ENCODE measurements at places on chromosomes 3 and 15.

DNA sequence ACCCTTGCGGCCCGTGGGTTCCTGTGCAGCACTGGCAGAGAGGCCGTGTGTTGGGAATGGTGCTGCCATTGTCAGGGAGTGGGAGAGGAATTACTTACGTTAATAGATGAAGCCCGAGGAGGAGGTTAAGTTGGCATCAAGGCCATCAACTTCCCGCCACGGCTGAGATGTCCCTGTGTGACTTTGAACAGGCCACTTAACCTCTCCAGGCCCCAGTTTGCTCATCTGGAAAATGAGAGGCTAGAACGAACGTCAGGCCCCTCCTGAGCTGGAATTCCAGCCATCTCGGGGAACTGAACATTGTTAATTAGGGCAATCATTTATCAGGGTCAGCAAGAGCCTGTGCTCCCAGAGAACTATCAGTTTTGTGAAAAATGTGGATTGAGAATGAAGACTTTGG, 91.4 kb upstream of the MYZAP start:
- DNase-seq: no peak

GRCh38 chr15:53982876-53983275, 4.6 kb downstream of the UNC13C start:
- DNase-seq: no peak

GRCh38 chr15:40366457-40367370, 8.7 kb downstream of the DISP2 start:
- DNase-seq: no peak

- peak; percentile 11 for DNase-seq
Observed at GRCh38 chr3:36903119-36903882, 41.6 kb downstream of the TRANK1 start.

- no peak for DNase-seq
Observed at GRCh38 chr15:98195796-98196195, 235.3 kb downstream of the ARRDC4 start.

GRCh38 chr3:4746241-4746958, 232.8 kb upstream of the BHLHE40 start:
- peak; percentile 74 for DNase-seq

DNA sequence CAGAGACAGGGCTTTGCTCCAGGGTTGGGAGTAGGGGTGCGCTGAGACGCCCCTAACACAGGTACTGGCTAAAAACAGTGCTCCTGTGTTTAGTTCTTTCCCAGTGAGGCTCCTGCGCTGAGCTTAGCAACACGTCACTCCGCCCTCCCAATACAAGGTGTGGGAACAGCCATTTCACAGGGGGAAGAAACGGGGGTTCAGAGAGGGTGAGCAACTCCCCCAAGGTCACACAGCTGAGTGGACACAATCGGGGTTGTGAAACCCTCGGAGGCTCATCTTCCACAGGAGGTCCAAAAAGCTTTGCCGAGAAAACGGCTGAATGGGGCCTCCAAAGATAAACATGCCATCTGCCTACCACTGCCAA, 628 bp downstream of the PRRT3 start:
- DNase-seq: no peak

DNA sequence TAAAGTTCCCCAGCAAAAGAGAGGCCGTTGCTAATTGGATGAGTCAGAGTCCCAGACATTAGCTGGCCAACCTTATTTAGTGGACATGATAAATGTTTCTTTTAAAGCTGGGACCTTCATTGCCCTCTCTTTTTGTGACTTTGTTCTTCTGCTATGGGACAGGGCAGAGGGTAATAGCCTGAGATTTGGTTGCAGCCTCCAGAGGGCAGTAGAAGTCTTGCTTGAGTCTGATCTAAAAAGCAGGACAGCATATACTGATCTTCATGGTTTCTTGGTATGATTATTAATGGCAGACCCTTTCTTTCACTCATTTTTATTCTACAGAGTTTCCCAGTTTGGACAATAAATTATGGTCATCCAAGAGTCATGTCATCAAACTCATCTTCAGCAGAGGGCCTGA, 25.1 kb upstream of the ZKSCAN7 start:
- peak; percentile 27 for DNase-seq

- DNase-seq: no peak
Observed at GRCh38 chr3:152245498-152246170, 23.1 kb upstream of the MBNL1 start.

DNA sequence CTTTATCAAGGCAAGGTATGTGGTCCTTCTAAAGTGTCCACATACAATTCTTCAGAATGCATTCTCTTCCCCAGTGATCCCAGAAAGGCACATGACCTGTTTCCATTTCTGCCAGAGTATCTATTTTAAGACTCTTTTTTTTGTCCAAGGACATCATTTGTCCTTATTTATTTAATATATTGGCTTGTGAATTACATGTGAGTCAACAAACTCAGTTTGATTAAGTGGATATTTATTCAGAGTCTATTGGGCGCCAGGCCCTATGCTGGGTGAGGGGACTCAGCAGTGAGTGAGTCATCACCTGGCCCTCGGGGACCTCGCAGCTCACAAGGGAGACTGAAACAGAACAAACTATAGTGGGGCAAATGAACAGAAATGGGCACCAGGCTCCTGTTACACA, 136.8 kb downstream of the SNRK start:
- peak; percentile 26 for DNase-seq

GRCh38 chr3:184031187-184031792, at the start of gene HTR3D:
Gene HTR3D, plus strand, starts transcription at chr3:184031742. Its CDS starts 0 bp downstream, at chr3:184031742.
- DNase-seq: no peak

DNA sequence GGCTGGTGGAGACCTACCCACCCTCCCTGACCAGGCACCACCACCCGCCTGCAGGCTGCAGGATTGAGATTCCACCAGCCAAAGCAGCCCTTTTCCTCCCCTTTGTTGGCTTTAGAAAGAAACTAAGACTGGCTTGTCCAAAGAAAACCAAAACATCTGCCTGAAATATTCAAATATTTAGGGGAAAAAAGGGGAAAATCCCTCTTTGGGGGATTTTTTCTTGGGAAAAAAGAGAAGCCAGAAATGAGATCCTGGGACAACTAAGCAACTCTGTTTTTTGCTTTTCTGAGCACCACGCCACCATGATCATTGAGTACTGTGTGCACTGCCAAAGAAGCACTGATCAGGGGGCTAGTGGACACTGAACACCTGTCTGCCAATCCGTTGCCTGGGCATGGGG, 2.6 kb downstream of the DCLK3 start:
- no peak for DNase-seq

DNA sequence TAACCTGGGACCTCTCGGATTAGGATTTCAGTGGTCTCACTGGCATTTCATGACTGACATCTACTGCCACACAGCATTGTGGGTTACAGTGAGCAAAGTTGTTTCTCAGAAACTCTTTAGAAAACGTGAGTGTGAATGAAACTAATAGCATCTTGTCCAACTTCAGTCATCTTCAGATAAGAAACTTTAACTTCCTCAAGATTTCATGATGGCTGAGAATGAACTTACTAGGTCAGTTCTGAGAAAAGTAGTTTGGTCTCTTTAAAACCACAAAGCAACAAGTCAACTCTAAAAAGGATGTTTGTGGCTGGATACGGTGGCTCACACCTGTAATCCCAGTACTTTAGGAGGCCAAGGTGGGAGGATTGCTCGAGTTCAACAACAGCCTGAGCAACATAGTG, 14.2 kb upstream of the HOMER2 start:
- DNase-seq: no peak

DNA sequence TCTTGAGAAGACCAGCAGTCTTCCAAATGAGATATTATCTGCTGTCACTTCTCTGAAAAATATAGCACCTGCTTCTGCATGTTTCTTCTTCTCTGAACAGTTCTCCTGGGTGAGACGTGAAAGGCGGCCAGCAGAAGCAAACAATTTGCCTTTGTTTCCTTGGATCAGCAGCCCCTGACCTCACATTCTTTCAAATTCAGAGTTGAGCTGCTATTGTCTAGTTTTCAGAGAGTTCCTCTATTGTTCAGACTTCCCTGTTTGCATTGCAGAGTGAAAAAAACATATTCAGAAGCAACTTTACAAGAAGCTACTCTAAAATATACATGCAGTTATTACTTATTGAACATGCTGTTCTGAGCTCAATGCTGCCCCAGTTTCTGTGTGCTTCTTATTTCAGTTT, 653.6 kb downstream of the NAALADL2 start:
- peak; percentile 2 for DNase-seq

GRCh38 chr3:43998370-43998835, 243.3 kb upstream of the TOPAZ1 start:
- DNase-seq: no peak

- no peak for DNase-seq
Observed at GRCh38 chr3:126480206-126480605, 4.5 kb upstream of the ZXDC start.

- DNase-seq: no peak
Observed at GRCh38 chr3:59317386-59317785, 267.6 kb upstream of the CFAP20DC start.

GRCh38 chr3:31772758-31773473, 208.1 kb downstream of the OSBPL10 start:
- no peak for DNase-seq

DNA sequence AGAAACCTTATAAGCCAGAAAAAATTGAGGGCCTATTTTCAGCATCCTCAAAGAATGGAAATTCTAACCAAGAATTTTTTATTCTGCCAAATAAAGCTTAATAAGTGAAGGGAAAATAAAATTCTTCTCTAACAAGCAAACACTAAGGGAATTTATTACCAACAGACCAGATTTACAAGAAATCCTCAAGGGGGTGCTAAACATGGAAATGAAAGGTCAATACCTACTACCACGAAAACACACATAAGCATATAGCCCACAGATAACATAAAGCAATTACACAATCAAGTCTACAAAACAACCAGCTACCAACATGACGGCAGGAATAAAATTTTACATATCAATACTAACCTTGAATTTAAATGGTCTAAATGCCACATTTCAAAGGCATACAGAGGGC, 883.5 kb downstream of the SI start:
- no peak for DNase-seq

DNA sequence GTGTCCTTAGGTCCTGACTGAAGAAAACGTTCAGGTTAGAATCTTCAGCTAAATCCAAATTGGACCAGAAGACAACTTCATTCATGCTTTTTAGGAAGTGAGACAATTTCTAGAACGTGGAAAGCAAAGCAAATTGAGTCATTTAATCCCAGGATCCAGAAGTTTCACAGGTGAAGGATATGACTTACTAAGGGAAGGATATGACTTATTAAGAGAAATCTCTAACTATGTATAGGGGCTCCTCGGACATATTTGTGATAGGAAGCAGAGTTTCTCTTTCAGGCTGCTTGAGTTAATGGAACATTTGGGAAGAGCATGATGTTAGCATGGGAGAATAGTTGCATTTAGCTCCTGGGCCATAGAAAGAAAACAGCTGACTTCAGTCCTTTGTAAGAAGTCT, 16.1 kb upstream of the PLOD2 start:
- DNase-seq: no peak

- no peak for DNase-seq
Observed at GRCh38 chr3:172115787-172116186, 76.4 kb downstream of the FNDC3B start.

DNA sequence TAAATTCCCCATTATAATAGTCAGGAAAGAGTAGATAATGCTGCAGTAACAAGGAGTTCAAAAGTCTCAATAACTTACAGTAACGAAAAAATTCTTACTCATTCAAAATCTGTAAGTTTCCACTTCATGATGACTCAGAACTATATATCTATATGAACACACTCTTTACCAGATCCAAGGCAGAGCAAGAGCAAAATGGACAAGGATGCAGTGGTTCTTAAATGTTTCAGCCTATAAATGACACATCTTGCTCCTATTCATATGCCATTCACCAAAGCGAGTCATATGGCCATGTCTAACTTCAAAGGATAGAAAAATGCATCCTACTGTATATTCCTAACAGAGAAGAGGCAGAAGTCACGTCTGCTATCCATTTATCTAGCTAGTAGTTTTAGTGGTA, 787.7 kb downstream of the NAALADL2 start:
- DNase-seq: no peak

DNA sequence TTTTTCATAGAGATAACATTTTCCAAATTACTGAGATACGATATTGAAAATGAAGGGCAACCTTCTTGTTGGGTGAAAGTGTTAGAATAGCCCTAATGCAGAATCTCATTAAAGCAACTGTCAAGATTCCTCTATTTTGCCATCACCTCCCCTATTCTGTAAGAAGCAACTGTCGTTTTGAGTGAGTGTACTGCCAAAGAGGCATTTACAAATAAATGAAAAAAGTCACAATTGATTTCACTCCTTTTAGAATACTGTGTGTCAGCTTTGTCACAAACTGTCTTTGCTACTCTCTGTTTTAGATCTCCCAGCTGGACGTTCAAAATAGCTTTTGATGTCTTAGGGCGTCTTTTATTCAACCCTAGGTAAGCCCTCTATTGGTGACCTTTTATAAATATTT, 322.8 kb upstream of the NAALADL2 start:
- DNase-seq: no peak

DNA sequence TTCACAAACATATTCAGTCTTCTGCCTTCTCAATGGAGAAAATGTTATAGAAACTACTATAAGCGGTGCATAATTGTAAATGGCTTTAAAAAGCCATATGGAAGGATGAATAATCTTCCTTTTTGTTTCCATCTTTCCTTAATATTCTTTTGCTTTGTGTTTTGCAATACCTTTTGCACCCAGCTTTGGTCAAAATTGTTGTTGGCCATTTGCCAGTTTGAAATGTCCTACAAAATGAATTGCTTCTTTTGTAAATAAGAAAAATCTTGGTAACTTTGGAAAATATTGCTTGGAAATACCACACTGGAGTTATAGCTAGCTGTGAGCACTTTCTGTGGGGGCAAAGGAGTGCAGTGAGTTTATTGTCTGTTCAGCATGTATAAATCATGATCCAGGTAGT, 93.5 kb upstream of the NR2F2 start:
- peak; percentile 53 for DNase-seq

GRCh38 chr3:179021119-179021903, 50.3 kb downstream of the ZMAT3 start:
- no peak for DNase-seq

DNA sequence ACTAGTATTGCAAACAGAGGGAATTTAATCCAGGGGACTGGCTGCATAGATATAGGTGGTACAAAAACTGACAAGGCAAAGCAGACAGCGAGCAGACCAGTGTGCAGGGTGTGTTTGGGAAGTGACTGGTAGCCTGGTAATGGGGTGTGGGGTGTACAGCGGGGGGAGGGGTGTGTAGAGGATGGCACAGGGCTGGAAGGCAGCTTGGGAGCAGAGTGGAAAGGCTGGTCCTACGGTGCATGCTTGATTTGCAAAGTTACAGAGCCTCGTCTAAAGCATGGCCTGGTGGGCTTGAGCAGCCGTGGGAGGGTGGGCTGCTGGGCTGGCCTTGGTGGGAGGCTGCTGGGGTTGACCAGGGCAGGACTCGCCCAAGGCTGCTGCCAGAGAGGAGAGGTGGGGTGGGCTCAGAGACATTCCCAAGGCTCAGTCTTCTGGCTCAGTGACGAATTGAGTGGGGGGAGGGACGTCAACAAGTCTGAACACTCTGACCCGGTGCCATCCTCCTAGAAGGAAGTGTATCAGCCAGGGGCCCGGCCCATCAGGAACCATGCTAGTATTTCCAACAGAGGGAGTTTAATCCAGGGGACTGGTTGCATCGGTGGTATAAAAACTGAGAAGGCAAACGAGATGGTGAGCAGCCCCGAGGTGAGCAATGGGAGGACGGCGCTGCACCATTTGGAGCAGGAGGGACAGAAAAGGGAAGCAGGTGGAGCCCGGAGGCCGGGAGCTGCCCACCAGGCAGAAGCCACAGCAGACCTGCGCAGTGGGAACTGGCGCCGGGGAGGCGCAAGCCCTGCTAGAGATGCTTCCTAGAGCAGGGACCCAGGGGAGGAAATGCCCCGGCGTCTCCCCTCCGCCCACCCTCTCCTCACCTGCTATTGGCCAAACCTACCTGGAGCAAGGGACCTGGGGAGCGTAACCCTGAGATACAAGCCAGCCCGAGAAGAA, 29.2 kb downstream of the CPN2 start:
- no peak for DNase-seq

GRCh38 chr3:41126472-41126871, 72.8 kb upstream of the CTNNB1 start:
- no peak for DNase-seq
